ENCODE measurements at places on chromosomes 11 and 22. TPM values are rescaled to one million over a fixed set of nuclear protein-coding genes. Genes with fewer than 3 reads are reported as not detected.

Gene DYNC2H1
- total RNA-seq: 0.92 TPM

Gene MGAT3
- 12.8 TPM for total RNA-seq

Gene OR51B4
- not detected for total RNA-seq

Gene OR10D3
- not detected for total RNA-seq

Gene OR52H1
- total RNA-seq: not detected

Gene PATE4
- not detected for total RNA-seq

Gene SHANK3
- 0.04 TPM for total RNA-seq

Gene CD3E
- total RNA-seq: 841 TPM

Gene UBE2L6
- total RNA-seq: 350 TPM

Gene OR4A16
- not detected for total RNA-seq

DNA sequence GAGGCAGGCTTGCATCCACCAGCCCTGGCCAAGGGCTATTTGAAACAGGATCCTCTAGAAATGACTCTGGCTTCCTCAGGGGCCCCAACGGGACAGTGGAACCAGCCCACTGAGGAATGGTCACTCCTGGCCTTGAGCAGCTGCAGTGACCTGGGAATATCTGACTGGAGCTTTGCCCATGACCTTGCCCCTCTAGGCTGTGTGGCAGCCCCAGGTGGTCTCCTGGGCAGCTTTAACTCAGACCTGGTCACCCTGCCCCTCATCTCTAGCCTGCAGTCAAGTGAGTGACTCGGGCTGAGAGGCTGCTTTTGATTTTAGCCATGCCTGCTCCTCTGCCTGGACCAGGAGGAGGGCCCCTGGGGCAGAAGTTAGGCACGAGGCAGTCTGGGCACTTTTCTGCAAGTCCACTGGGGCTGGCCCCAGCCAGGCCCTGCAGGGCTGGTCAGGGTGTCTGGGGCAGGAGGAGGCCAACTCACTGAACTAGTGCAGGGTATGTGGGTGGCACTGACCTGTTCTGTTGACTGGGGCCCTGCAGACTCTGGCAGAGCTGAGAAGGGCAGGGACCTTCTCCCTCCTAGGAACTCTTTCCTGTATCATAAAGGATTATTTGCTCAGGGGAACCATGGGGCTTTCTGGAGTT is 13.3 kb downstream of the IL10RA start:
- DNase-seq: no peak

GRCh38 chr11:45590743-45591142 is 74.7 kb downstream of the CHST1 start:
- no peak for DNase-seq

DNA sequence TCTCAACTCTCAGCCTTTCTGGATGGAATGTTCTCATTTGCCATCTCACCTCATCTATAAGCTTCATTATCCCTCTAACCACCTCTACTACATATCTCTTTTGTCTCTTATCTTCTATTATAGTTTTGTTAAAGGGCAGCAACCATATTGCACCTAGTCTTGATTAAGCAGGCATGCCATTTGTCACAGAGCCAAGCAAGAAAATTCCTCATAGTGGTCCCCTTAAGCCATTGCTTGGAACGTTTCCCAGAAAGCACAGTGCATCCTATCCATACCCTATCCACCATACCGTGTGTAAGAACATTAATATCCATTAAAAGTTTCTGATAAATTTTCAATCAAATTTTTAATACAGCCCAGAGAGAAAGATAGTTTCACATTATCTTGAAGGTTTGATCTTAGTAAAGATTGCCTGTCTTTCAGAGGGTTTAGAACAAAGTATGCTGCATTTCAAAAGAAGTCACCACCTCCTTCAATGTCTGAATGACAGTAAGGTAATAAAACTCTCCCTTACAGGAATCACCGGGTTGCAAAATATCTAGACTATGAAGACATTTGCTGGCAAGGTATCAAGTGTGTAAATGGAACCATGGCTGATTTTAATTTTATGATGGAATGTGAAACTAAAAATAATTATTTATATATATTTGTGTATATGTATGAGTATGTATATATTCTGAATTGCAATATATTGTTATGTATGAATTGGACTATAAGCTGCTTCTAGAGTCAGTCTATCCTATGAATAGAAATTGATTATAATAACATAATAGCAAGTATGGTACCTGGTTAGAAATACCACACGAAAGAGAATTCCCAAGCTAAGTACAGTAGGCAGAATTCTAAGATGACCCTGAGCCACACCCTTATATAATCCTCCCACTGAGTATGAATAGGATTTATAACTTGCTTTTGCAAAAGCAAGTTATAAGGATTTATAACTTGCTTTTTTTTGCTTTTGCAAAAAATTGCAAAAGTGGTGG is 1296.3 kb downstream of the LRRC4C start:
- DNase-seq: no peak

DNA sequence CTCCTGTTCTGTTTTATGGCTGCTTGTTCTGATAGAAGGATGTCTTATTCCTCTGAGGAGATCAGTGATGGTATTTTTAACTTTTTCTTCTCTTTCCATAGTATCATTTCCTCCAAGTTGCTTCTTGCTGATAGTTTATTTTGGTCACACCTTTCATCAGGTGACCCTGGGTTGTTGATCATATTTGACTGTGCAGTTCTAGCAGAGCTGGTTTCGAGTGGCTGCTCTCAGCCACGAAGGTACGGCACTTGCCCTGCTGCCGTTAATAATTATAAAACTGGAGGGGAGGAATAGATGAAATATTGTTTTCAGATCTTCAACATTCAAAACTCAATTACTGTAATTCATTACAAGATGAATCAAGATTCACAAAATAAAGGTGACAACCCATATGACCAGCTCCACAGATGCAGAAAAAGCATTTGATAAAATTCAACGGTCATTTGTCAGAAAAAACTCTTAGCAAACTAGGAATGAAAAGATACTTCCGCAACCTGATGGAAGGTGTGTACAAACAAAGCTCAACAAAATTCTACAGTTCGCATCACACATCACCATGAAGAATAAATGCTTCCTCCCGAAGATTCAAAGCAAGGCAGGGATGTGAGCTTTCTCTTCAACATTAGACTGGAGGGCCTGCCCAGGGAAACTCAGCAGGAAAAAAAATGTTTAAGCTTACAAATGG is 59.2 kb upstream of the RTL6 start:
- no peak for DNase-seq

DNA sequence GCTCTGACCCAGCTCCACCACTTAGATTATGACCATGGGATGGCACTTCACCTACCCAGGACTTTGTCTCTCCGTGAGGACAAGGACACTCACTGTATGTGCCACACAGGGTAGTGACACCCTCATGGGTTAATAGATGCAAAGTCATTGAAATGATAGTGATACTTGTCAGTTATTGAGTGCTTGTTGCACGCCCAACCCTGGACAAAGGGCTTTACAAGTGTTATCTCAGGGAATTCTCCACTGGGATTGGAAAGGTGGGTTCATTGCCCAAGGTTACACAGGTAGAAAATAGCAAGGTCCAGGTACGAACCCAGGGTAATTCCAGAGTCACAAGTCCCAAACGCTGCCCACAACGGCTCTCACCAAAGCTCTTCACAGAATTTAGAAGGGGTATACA is 158.2 kb downstream of the TRIM29 start:
- DNase-seq: no peak

GRCh38 chr22:49327411-49328117 is 500.1 kb downstream of the BRD1 start:
- DNase-seq: no peak

DNA sequence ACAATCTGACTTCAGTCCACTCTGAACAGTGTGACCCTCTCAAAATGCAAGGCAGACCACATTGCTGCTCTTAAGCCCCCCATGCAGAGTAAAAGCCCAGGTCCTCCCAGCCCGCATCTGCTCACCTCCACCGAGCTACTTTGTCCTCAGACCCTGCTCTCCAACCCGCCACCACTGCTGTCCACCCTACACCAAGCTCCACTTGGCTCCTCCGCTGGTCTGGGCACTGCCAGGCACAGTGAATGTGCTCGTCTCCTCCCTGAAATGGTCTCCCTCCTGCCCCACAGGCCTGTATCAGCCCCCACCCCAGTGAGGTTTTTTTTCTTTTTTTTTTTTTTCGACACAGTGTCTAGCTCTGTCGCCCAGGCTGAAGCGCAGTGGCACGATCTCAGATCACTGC is 67.4 kb upstream of the ARFGAP3 start:
- no peak for DNase-seq

GRCh38 chr22:32063701-32064100 is 20.6 kb downstream of the SLC5A1 start:
- DNase-seq: no peak

- DNase-seq: no peak
Observed at GRCh38 chr11:122977470-122978298, 4.0 kb downstream of the BSX start.

GRCh38 chr11:93791493-93791892 is 7.4 kb downstream of the MED17 start:
- DNase-seq: no peak

- DNase-seq: no peak
Observed at GRCh38 chr22:43266076-43266475, 77.1 kb downstream of the SCUBE1 start.

DNA sequence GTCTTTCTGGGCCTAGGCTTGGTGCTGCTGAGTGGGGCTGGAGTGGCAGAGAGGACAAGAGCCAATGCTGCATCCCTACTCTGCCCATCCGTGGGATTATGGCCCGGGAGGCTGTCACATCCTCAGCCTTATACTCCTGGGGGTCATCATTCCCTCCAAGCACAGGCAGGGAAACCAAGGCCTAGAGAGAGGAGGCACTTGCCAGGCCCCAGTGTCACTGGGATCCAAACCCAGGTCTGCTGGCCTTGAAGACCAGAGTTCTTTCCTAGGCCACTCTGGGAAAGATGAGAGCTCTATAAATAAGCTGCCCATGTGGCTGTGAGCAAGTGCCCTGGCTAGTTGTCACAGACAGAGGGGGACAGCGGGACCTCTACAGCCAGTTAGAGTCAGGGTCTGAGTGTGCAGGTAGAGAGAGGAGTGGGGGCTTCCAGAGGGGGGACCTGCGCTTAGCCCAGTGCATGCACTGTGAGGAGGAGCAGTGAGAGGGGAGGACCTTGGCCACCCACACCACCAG is 4.8 kb downstream of the RELT start:
- no peak for DNase-seq

DNA sequence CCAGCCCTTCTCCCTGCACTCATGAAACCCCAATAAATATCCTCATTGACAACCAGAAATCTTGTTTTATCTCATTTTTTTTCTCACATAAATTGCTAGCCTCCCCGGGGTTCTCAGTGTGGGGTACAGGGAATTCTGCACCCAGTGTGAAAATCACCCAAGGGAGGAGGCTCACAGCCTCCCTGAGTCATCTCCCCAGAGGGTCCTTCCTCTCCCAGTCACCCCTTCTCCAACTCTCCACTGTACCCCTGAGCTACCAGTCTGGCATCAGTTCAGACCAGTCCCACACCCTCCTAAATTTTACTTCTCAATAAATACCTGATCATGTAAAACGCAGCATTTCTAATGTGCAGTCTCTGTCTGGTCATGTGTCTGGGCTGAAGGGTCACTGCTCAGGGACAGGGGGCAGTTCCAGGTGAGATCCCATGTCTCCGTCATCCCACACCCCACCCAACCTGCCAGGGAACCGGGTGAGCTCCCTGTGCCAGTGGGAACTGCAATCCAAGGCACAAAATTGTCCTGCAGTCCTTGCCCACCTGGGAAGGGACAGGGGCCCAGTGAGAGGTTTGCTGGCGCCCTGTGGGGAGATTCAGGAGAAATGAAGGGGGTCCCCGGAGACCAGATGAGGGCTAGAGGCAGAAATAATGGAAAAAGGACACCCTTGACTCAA is 8.3 kb downstream of the IGLL5 start:
- no peak for DNase-seq

DNA sequence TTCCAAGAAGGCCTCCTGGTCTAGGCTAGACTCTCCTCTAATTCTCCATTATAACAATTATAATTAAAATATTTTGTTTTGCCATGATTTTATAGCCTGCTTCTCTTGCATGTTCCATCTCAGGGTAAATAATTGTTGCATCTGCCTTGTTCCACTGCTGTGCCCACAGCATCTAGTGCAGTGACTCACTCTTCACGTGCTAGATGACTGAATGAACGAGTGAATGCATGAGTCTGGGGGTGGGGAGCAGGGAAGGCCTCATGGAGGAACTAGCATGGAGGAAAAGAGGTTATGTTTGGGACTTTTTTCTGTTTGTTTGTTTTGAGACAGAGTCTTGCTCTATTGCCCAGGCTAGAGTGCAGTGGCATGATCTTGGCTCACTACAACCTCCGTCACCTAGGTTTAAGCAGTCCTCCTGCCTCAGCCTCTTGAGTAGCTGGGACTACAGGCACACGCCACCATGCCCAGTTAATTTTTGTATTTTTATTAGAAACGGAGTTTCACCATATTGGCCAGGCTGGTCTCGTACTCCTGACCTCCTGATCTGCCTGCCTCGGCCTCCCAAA is 5.2 kb upstream of the OAF start:
- no peak for DNase-seq

GRCh38 chr11:44082645-44083044 is 12.8 kb upstream of the EXT2 start:
- no peak for DNase-seq

DNA sequence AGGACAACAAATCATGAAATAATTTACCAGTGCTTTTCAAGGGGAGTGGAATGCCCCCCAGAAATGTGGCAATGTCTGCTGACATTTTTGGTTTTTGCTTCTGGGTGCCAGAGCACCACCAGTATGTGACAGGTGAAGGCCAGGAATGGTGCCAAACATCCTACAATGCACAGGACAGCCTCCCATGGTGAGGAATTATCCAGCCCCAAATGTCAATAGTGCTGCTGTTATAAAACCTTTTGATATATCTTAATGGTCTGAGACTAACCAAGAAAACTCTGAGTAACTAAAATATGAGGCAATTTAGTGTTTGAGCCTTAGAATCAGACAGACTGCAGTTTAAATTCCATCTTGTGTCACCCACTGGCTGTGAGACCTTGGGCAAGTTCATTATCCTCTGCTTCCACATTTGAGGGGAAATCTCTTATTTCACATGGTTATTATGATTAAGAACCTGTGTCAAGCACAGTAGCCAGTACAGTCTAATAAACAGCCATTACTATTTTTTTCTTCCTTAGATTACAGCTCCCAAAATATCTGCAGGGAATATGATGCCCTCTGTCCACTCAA is 69.5 kb downstream of the AMBRA1 start:
- no peak for DNase-seq

DNA sequence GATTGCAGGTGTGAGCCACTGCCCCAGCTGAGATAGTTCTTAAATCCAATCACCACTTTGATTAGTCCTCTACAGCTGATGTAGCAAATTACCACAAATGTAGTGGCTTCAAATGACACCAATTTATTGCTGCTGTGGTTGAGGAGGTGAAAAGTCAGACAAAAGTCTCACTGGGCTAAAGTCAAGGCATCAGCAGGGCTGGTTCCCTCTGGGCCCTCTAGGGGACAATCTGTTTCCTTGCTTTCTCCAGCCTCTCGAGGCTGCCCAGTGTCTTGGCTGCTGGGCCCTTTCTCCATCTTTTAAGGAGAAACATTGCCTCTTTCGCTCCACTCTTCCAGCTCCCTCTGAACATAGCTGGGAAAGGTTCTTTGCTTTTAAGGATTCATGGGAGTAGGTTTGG is 50.5 kb upstream of the SHANK2 start:
- no peak for DNase-seq
